Chondrocyte (in vitro differentiated cells): ENCODE measurements at places on chromosomes 12 and 14. TPM values are rescaled to one million over a fixed set of nuclear protein-coding genes. Genes with fewer than 3 reads are reported as not detected.

DNA sequence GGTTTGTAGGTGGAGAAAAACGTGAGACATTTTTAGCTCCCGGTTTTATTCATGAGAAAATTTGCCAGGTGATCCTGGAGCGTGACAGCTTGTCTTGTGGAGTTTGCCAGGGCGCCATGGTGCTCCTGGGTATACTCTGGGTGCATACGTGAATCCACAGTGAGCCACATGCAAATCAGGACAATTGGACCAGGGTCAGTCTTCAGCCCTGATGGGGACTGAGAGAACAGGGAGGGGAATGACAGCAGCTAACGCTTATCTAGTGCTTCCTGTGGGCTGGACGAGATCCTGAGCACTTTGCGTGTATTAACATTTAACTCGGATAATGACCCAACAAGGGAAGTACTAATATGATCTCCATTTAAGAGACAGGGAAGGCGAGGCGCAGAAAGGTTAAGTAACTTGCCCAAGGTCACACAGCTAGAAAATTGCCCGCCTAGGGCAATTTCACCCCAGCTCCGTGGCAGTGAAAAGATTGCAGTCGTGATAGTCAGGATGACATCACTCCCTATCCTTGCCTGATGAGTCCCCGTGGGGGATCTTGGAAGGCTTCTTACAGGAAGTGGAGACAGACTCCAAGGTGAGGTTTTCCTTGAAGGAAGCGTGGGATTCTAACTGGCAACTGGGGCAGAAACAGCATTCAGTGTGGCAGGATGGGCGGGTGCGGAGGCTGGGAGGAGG lies 118.4 kb upstream of the NCOR2 start:
- no peak for DNase-seq
- H3K36me3 ChIP-seq, result no peaks in the 10 kb centered on the region
- H3K27ac ChIP-seq, result peak overlapping the region; percentile 95
- no peaks in the 10 kb centered on the region for H3K27me3 ChIP-seq
- peaks cover 75% of the 10 kb centered on the region for H3K4me1 ChIP-seq

- H3K4me3 ChIP-seq, result no peak overlapping the region
- H3K4me1 ChIP-seq, result no peaks in the 10 kb centered on the region
- no peak for DNase-seq
- peaks cover 21% of the 10 kb centered on the region for H3K27me3 ChIP-seq
- H3K36me3 ChIP-seq, result no peaks in the 10 kb centered on the region
- H3K27ac ChIP-seq, result no peak overlapping the region
Observed at GRCh38 chr12:112617153-112617505, 174.4 kb upstream of the RPH3A start.

- no peaks in the 10 kb centered on the region for H3K4me1 ChIP-seq
- no peak overlapping the region for H3K4me3 ChIP-seq
- no peak for DNase-seq
- no peaks in the 10 kb centered on the region for H3K27me3 ChIP-seq
- no peaks in the 10 kb centered on the region for H3K36me3 ChIP-seq
Observed at GRCh38 chr14:44388306-44388705, 118.8 kb downstream of the FSCB start.

DNA sequence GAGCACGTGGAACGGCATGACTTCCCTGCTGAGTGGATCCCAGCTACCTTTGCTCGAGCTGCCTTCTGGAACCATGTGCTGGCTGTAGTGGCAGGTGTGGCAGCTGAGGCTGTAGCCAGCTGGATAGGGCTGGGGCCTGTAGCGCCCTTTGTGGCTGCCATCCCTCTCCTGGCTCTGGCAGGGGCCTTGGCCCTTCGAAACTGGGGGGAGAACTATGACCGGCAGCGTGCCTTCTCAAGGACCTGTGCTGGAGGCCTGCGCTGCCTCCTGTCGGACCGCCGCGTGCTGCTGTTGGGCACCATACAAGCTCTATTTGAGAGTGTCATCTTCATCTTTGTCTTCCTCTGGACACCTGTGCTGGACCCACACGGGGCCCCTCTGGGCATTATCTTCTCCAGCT lies 14.8 kb upstream of the ESPL1 start:
- peak overlapping the region; percentile 98 for H3K4me3 ChIP-seq
- no peaks in the 10 kb centered on the region for H3K27me3 ChIP-seq
- DNase-seq, result no peak
- H3K36me3 ChIP-seq, result peaks cover 2% of the 10 kb centered on the region

DNA sequence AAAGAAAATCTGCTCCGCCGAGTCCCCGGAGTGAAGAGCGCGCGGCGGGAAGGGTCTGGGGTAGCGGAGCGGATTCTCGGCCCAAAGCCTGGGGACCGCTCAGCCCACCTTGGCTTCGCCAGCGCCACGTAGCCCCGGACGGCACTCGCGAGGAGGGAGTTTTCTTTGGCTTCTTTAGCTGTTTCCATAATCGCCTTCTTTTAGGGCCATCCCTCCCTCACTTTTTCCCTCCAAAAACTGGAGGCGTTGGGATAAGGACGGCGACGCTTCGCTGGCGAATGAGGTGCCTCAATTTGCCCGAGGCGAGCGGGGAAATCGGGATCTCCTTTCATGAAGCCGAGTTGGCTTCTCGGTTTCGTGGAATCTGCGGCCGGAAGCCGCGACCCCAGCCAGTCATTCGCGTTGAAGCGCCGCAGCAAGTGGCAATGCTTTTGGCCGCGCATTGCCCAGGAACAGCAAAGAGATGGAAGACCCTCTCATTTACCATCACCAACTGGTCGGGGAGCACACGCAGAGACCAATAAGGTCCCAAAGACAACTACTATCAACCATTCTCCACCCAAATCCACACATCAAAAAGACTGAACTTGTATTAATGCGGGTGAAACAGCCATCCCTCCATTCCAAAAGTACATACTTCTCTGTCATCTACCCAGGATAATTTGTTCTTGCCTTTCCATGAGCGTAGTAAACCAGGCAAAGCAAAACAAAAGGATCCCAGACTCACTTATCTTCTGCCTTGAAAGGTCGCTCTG lies 8.4 kb upstream of the SIX1 start:
- peaks cover 60% of the 10 kb centered on the region for H3K4me1 ChIP-seq
- peak overlapping the region; percentile 86 for H3K4me3 ChIP-seq
- H3K27me3 ChIP-seq, result no peaks in the 10 kb centered on the region
- H3K36me3 ChIP-seq, result no peaks in the 10 kb centered on the region
- H3K27ac ChIP-seq, result peak overlapping the region; percentile 98

DNA sequence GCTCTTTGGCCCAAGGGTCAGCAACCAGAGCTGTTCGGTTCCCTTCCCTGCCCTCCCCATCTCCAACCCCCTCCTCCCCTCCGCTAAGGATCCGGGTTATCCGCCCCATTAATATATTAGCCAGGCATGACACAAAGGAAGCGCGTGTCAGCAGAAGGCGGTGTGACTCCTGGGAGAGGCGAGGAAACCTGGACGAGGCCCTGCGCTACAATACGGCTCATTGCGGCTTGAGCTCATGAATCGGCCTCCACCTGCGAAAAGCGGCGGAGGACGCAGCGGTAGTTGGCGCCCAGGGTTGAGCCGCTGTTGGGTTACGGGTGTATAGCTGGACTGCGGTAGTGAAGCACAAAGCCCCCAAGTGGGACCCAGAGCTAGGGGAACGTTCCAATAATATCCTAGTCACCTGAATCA lies 9.9 kb downstream of the FOXA1 start:
- H3K27ac ChIP-seq, result no peak overlapping the region
- H3K4me3 ChIP-seq, result no peak overlapping the region
- DNase-seq, result no peak
- H3K36me3 ChIP-seq, result peaks cover 3% of the 10 kb centered on the region
- H3K4me1 ChIP-seq, result peaks cover 5% of the 10 kb centered on the region
- H3K27me3 ChIP-seq, result peaks cover 57% of the 10 kb centered on the region

DNA sequence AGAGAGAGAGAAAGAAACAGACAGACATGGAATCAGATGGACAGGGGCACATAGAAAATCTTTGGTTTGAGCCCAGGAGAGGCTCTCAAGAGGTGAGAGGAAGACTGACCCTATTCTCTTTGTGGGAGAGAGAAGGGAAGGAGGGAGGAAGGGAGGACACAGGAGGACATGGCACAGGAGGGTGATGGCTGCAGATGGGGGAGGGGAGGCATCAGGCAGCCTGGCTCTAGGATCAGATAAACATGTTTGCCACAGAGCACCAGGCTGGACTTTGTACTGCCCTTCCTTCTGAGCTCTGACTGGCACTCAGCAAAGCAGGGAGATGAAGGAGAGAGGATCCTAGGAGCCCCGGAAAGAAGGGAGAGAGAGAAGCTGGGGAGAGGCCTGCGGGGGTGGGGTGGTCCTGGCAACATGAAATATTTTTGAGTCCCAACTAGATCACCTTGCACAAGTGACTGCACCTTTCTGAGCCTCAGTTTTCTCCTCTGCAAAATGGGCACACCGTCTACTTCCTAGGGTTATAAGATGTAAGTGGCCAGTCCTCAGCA lies 6.1 kb downstream of the HNF1A start:
- no peaks in the 10 kb centered on the region for H3K36me3 ChIP-seq
- no peak overlapping the region for H3K4me3 ChIP-seq
- H3K4me1 ChIP-seq, result no peaks in the 10 kb centered on the region
- H3K27me3 ChIP-seq, result peaks cover under 1% of the 10 kb centered on the region

DNA sequence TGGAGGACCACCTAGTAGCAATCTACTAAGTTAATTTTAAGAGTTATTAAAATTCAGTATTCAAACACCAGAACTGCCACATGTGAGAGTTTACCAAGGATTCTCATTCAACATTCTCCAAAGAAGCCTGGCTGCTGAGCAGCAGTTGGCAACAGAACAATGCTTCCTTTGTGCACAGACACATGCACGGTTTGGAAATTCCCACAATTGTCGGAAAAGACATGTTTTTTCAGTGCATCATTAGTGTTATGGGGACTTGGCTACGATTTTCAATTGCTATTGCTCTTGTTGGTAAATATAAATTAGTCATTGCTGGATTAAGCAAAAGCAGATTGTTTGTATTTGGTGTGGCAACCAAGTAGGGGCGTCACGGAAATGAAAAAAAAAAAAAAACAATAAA lies 22.2 kb downstream of the ST8SIA1 start:
- H3K4me3 ChIP-seq, result no peak overlapping the region
- DNase-seq, result no peak
- H3K36me3 ChIP-seq, result peaks cover 2% of the 10 kb centered on the region

- peaks cover 3% of the 10 kb centered on the region for H3K36me3 ChIP-seq
- H3K27ac ChIP-seq, result peak overlapping the region; percentile 93
- no peaks in the 10 kb centered on the region for H3K27me3 ChIP-seq
Observed at GRCh38 chr14:61553730-61554641, 141.3 kb upstream of the HIF1A start.

DNA sequence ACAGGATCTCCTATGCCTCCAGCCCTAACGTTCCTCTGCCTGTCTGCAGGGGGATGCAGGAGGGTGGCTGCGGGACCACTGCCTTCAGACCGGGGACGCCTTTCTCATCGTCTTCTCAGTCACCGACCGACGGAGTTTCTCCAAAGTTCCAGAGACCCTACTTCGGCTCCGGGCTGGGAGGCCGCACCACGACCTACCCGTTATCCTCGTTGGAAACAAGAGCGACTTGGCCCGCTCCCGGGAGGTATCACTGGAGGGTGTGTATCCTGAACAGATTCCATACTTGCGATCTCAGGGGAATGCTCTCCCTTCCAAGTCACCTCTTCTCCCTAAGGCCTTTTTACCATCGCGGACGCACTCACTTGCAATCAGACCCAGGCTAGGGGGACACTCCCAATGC lies 3.0 kb downstream of the REM2 start:
- DNase-seq, result no peak
- H3K27me3 ChIP-seq, result no peaks in the 10 kb centered on the region
- H3K4me1 ChIP-seq, result peaks cover 22% of the 10 kb centered on the region
- peak overlapping the region; percentile 90 for H3K4me3 ChIP-seq
- no peaks in the 10 kb centered on the region for H3K36me3 ChIP-seq

- H3K4me1 ChIP-seq, result peaks cover 11% of the 10 kb centered on the region
- no peak overlapping the region for H3K4me3 ChIP-seq
- no peaks in the 10 kb centered on the region for H3K27me3 ChIP-seq
- H3K27ac ChIP-seq, result no peak overlapping the region
Observed at GRCh38 chr12:87311206-87311605, 718.0 kb downstream of the C12orf50 start.

- no peaks in the 10 kb centered on the region for H3K36me3 ChIP-seq
- peaks cover 39% of the 10 kb centered on the region for H3K4me1 ChIP-seq
- H3K27me3 ChIP-seq, result peaks cover 25% of the 10 kb centered on the region
- H3K27ac ChIP-seq, result peak within 1 kb of the TSS; percentile 36
- peak; percentile 86 for DNase-seq
Observed at GRCh38 chr12:55707841-55708694, at the start of gene ITGA7. Gene ITGA7, minus strand, starts transcription at chr12:55707904. Its CDS starts 222 bp downstream, at chr12:55707682.

GRCh38 chr14:104424406-104425072 lies 155.0 kb upstream of the C14orf180 start:
- H3K36me3 ChIP-seq, result no peaks in the 10 kb centered on the region
- H3K4me1 ChIP-seq, result no peaks in the 10 kb centered on the region
- no peak overlapping the region for H3K4me3 ChIP-seq
- H3K27me3 ChIP-seq, result peaks cover 22% of the 10 kb centered on the region
- peak; percentile 72 for DNase-seq

DNA sequence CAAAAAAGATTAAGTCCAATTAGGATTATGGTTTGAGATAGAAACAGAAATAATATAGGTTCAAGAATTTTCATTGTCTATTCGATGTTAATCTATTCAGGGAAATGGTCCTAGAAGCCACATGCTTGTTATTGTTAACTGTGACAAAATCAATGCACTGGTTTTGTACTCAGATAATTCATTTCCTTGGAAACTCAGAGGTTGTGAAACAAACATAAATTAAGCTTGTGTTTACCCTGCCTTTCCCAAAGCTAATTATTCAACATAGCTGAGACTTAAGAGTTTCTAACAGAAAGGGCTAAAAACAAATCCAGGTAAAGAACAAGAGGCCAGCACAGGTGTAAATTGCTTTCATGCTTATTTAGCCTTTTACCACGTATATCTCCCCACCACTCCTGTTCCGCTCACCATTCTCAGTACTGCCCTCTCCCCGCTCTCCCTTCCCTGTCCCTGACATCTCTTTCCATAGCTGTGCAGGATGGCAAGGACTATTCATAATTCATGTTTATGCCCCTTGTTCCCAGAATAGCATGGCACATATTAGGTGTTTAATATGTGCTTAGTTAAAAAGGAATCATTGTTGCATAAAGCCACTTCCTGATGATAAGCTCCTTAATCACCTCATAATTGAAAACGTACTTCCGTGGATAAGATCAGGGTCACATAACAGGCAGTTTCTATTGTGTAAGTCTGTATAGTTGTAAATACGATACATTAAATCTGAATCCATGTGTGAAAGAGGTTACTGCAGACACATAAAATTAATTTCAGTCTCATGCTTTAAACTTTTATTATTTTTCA lies 131.8 kb upstream of the USP15 start:
- DNase-seq, result no peak
- H3K27ac ChIP-seq, result no peak overlapping the region
- no peaks in the 10 kb centered on the region for H3K4me1 ChIP-seq
- H3K36me3 ChIP-seq, result no peaks in the 10 kb centered on the region
- H3K4me3 ChIP-seq, result no peak overlapping the region

- no peaks in the 10 kb centered on the region for H3K36me3 ChIP-seq
- no peak overlapping the region for H3K4me3 ChIP-seq
- peaks cover 8% of the 10 kb centered on the region for H3K27me3 ChIP-seq
- H3K4me1 ChIP-seq, result no peaks in the 10 kb centered on the region
Observed at GRCh38 chr14:92930737-92931602, 8.0 kb downstream of the CHGA start.

The CLEC4C gene
- total RNA-seq, result not detected in 3 replicates
